ENCODE measurements at places on chromosomes 13 and 19.

DNA sequence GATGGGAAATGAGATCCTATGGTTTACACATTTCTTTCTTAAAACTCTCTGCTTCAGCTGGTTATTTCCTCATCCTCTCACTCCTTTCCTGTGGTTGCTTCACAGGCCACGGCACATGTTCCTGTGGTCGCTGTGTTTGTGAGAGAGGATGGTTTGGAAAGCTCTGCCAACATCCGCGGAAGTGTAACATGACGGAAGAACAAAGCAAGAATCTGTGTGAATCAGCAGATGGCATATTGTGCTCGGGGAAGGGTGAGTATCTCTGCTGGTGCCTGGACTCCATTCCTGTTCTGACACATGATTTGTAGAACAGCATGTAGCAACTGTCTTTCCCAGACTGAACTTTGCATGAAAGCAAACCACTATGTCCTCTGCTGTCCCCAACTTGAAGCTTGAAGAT lies 254.2 kb downstream of the ITGBL1 start:
- DNase-seq, result no peak

DNA sequence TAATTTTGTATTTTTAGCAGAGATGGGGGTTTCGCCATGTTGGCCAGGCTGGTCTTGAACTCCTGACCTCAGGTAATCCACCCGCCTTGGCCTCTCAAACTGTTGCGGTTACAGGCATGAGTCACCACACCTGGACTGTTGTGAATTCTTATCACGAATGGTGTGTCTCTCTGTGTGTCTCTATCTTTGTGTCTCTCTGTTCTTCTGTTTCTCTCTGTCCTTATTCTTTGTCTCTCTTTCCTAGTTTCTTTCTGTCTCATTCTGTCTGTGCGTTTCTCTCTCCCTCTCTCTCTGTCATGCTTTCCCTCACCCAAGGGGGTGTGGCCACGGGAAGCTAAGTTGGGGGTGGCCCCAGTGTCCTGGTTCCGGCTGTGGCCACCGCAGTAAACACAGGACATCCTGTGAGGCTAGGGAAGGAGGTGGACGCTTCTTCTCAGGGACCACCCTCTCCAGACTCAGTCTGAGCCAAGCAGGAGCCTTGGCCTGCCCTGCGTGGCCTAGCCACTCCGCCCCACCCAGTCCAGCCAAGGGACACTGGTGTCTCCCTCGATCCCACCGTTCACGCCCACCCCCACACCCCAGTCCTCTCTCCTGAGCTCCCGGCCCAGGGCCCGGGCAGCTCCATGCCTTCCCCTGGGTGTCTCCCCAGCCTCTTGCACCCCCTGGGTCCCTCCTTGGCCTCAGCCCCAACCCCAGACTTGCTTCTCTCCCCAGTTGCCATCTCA lies 3.9 kb upstream of the PRX start:
- no peak for DNase-seq

DNA sequence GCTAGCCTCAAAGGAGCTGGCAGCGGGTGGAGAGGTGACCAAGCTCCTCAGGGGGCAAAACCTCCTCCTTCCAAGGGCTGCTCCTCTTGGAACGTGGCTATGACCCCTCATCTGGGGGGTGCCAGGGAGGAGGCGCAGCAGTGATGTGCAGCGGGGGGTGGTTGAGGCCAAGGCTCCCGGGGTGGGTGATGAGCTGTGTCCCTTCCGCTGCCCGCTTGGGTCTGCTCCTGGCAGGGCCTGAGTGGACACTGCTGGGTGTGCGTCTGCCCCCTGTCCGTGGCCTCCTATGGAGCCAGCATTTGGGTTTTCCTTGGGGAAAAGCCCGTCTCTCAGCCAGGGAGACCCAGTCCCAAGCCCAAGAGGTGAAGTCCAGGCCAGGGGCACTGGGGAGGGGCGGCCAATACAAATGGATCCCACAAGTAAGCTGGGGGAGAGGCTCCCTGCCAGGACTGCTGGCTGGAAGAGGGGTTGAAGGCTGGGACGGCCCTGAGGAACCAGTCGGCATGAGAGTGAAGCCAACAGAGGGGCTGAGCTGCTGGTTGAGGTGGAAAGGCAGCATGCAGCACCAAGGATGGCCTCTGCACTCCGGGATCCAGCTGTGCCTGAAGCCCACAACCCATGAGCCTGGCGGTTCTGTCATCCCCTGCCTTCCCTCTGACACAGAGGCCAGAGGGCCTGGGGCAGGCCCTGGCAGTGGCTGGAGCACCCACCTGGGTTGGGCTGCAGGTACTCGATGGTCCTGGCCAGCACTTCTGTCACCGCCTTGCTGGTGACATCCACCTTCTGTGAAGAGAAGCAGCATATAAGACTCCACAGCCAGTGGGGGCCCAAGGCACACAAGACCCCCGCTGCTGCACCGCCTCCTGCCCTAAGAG lies 22.7 kb downstream of the MPND start:
- no peak for DNase-seq

DNA sequence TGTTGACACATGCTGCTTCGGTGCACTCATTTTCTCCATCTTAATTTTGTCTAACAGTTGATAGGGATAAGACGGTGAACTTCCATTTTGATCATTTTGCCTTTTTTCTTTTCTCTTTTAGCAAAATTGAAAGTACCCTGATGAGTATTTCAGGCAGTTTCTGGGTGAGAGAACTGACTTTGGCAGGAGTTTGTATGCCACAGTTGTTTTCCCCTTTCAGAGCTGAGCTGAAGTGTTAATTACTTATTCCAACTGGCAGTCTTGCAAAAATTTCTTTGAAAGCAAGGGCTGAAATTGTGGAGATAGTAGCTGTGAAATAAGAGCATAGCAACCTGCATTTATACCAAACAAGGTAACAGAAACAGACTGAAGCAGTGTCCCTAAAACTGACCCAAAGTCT lies 180.2 kb downstream of the SLITRK5 start:
- no peak for DNase-seq

DNA sequence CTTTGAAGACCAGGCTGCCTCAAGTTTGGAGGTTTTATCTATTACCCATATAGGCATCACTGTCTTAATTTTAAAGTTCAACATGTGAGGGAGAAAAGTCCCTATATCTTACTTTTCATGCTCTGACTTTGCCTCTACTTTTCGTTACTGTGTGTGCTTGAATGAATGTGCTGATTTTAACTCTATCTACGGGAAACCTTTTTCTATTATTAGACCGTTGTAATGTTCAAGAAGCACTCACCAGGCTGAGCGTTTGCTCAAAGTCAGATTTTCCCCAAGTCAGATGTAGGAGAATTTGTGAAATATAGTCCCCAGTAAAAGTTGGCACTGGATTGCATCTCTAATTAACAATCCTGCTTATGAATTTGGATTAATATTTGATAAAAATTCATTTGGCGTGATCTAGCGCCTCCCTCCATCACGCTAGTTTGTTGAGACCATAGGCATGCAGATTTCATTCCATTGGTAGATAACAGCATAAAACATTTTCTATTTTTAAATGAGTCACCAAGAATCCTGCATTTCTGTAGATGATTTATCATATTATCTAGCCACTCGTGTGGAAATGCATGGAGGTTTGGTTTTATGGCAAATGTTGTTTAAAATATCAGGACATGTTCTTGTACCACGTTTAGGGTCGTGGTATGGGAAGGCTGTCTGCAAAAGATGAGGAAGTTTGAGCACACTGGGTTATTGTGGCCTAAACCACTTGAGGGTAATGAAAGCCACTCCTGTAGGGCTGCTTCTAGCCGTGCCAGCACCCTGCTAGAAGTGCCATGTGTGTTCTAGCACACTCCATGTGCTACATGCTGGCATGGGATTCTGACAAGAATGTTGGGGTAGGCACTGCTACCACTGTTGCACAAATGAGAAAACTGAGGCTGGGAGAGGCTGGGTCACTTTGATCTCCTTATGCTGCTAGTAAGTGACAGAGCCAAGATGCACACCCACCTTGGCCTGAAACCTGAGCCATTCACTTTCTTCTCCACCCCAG lies 179.4 kb downstream of the FGF9 start:
- DNase-seq, result no peak

DNA sequence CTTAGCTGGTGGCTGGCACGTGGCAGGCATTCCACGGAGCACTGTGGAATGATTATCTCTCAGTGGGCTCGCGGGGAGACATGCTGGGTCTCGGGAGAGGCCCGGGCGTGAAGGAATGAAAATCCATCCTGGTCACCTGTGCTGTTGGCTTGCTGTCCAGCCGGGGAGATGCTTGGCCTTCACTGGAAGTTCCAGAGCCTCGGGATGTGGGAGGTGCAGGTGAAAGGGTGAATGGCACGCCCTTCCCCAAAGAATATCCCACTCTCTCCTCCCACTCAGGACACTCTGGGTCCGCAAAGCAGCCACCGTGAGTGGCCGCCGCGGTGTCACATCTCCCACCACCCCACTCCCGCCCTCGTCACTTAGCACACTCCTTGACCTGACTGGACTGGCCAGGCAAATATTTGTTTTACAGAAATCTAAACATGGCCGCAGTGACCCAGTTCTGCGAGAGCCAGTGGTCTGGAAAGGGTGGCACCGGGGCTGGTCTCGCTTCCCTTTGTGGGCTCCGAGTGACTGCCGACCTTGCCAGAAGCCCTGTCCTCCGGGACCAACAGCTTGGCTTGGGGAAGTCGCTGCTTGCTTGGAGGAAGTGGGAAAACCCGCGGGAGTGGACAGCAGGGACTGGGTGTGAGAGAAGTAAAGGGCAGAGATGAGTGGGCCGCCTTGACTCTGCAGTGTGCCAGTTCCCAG lies 8.0 kb downstream of the DPP9 start:
- no peak for DNase-seq

GRCh38 chr13:46289260-46289955 lies 77.7 kb downstream of the LRRC63 start:
- DNase-seq, result no peak

- no peak for DNase-seq
Measured at GRCh38 chr19:1560286-1560882, 7.7 kb downstream of the MEX3D start.

GRCh38 chr13:80010286-80010831 lies 330.6 kb downstream of the SPRY2 start:
- DNase-seq, result no peak

GRCh38 chr13:110726726-110727125 lies 13.2 kb downstream of the ING1 start:
- DNase-seq, result no peak

- DNase-seq, result no peak
Measured at GRCh38 chr19:2050349-2050990, 574 bp downstream of the MKNK2 start.

DNA sequence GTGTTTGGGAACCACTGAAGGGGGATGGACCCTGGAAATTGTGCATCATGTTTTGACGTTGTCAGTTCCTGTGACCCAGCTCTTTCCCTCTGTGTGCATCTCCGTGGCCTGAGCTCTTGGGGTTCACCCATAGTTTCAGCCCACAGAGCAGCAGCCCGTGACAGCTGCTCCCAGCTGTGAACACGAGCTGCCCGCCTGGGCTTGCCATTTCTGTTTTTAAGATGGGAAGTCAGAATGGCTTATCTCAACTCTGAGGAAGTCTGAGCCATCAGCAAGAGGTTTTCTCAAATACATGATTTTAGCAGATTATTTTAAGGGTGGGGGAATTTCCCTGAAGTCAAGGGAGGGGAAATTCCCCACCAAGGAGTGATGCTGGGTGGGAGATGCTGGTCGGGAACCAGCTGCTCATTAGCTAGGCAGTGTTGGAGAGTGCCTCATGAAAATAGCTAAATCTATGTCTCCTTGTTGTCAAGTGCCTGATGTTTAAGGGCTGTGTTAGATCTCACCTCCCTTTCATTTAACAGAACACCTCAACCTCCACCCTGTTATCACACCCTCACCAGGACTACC lies 34.8 kb upstream of the C1QTNF9 start:
- DNase-seq, result peak; percentile 49

DNA sequence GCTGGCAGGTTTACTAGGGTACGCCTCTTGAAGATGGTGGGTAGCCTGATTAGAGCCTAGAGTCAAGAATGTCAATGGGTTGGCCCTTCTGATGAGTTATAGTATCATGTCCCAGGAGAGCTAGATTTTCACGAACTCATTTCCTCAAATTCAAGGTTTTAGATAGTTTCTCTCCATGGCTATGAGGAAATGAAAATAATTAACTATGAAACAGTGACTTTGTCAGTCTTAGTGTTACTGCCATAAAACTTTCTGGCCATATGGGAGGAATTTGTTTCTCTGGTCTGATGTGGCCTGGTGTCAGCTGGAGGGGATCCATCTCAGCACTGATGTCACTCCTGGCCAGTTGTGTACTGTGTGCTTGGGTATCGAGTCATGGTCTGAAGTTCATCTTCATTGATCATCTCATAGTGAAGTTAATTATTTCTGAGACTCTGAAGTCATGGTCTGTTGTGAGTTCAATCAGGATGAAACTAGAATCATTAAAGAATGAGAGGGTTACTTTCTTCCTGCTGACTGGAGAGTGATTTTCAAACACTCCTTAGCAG lies 49.4 kb upstream of the TNFSF11 start:
- no peak for DNase-seq

- no peak for DNase-seq
Measured at GRCh38 chr13:98390086-98390715, 186.7 kb downstream of the STK24 start.

DNA sequence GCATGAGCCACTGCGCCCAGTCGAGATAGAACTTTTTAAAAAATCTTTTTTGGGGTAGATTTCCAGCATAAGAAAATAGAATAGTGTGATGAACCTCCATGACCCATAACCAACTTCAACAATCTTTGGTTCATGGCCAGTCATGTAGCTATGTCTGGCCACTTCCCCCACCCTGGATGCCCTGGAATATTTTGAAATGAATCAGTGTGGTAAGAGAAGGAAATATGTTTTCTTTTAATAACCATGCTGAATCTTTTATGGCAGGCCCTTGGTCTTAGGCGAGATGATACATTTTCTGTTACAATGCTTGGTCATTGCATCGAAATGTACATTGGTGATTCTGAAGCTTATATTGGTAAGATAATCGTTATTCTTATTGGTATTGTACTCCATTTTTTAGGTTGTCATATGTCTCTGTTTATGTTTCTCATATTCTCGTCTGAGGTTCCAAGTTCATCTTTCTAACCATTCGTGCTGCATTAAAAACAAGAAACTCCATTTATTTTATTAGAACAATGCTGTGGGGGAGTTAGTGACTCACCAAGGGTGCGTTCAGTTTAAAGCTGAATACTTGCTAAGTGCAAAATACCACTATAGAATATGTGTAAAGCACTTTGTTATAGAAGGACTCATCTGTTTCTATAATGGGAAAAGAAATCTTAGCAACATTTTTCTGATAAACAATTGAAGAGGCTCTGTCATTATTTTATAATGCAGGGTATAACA lies 16.4 kb upstream of the UPF3A start:
- no peak for DNase-seq

GRCh38 chr19:11506101-11506555 lies 489 bp upstream of the ZNF653 start:
- DNase-seq, result no peak

- no peak for DNase-seq
Measured at GRCh38 chr13:66492479-66492878, 737.7 kb downstream of the PCDH9 start.

- no peak for DNase-seq
Measured at GRCh38 chr19:4638317-4638716, 999 bp upstream of the TNFAIP8L1 start.

GRCh38 chr13:41765813-41766212 lies 195.1 kb downstream of the VWA8 start:
- no peak for DNase-seq

All from T-helper 1 cell (primary cell).